ENCODE measurements at places on chromosomes 6 and 20. TPM values are rescaled to one million over a fixed set of nuclear protein-coding genes. Genes with fewer than 3 reads are reported as not detected.

Gene ZNF217
- total RNA-seq, result 20.7 TPM

Gene UBE2J1
- 27.2 TPM for total RNA-seq

DNA sequence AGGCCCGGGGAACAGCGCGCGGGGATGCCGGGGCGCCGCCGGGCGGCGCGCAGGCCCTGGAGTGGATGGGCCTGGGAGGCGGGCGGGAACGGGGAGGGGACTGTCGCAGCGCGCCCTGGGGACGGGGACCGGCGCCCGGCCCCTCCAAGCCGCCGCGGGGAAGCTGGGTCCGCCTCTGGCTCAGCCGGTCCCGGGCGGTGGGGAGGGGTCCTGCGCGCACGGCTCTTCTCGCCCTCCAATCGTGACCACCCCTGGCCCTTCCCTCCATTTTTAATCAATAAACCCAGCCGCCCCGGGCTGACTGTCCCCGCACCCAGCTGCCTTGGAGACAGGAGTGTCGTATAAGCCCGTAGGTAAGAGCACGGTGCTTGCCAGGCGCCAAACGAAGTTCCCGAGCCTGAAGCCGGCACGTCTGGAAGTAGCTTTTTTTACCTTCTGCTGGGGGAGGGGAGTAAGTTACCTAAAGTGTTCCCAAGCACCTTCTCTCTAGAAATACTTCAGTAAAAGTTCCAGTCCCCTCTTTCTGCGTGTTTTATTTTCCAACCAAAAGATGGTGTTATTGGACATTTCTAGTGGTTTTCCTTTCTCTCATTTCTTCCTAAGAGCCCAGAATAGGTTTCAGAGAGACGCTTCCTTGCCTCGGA, 780 bp upstream of the TAF4 start:
- DNase-seq, result no peak

GRCh38 chr6:134510920-134511319, 193.0 kb upstream of the SGK1 start:
- no peak for DNase-seq

DNA sequence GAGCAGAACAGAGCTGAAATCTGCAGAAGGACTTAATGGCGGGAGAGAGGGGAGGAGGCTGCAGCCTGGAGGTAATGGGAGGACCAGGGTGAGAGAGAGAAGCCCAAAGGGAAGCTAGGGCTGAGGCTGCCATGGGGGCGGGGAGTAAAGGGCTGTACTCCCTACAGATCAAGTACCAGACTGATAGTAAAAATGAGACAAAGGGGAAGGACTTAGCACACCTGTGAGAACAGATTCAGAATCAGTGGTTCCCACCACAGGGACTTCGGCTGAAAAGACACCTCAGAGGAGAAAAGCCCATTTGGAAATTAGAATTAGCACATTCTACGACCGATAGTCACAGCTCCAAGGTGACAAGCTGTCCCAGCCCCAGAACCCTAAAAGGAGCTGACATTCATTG, 6.4 kb upstream of the TBXT start:
- DNase-seq, result no peak

DNA sequence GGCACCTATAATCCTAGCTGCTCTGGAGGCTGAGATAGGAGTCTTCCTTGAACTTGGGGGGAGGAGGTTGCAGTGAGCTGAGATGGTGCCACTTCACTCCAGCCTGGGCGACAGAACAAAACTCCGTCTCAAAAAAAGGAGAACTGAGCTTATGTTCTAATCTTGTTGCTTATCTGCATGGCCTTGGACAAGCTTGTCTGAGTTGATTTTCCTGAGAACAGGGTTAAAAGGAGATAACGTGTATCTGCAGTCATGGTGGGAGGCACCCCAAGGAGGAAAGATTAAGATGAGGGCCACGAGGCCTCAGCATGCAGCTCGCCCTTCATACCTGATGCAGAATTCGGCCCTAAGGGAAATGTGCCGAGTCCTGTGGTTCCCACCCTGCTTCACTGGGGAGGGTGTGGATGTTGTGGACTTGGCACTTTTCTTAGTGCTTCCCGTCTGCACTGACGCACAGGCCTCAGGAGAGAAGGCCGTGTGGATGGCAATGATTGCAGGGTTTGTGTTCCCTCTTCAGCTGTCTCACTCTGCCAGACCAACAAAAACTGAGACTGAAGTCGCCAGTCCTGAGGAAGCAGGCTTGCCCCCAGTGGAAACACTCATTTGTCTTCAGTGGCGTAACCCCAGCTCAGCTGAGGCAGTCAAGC, 56.3 kb downstream of the EZR start:
- DNase-seq, result no peak

DNA sequence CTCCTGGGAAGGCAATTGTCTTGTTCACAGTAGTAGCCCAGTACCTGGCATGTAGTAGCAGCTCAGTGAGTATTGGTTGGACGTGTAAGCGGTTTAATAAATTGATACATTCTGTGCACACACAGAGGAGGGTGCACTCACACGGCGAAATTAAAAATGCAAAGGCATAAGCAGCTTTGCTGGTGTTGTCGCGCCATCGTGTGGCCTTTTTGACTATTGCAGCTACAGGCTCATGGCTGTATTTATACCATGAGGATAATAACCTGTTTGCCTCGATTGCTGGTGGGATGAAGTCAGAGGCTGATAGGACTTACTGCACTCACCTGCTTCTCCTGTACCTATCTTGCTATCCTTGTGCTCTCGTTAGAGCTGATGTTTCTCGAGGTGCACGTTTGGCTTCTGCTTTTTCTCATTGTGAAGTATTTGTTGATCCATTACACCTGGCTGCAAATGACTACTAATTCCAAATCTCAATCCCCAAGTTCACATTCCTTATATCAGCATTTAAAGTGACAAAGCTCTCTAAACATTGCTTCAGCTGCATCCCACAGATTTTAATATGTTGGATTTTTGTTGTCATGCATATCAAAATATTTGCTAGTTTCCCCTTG, 61.5 kb downstream of the TBXT start:
- no peak for DNase-seq

DNA sequence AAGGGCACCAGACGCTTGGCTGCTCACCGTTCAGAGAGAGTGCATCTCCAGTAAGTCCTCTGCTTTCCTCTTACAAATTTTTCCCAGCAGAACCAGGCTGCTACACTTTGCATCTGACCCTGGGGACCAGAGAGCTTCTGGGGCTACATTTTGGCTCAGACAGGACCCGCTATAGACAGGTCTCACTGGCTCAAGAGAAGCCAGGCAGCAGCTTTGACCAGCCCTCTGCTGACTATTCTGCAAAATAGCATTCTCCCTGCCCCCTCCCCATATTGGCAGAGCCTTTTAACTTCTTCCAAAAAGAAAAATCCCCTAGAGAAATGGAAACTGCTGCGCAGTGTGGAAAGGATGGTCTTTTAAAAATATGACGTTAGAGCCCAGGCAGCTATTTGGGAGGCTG, 37.2 kb downstream of the CPXM1 start:
- DNase-seq, result no peak

- DNase-seq, result no peak
Measured at GRCh38 chr20:8433291-8433690, 301.2 kb downstream of the PLCB1 start.

- DNase-seq, result no peak
Measured at GRCh38 chr6:45625191-45625664, 247.5 kb upstream of the SUPT3H start.

- no peak for DNase-seq
Measured at GRCh38 chr20:21681922-21682318, 23.5 kb upstream of the PAX1 start.

DNA sequence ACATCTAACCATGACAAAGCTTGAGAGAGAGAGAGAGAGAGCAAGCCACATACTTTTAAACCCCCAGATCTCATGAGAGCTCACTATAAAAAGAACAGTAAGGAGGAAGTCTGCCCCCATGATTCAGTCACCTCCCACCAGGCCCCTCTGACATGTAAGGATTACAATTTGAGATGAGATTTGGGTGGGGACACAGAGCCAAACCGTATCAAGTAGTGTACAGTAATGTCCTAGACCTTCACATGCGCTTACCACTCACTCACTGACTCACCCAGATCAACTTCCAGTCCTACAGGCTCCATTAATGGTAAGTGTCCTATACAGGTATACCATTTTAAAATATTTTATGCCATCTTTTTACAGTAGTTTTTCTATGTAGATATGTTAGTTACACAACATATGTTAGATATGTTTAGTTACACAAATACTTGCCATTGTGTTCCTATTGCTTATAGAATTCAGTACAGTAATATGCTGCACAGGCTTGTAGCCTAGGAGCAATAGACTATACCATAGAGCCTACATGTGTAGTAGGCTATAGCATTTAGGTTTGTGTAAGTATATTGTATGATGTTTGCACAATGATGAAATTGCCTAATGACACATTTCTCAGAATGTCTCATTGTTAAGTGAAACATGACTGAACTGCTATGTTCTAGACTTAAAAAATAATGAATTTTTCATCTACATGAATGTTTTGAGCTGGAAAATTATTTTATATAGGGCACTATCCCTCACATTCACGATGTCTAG, 11.7 kb downstream of the TSPYL1 start:
- no peak for DNase-seq

DNA sequence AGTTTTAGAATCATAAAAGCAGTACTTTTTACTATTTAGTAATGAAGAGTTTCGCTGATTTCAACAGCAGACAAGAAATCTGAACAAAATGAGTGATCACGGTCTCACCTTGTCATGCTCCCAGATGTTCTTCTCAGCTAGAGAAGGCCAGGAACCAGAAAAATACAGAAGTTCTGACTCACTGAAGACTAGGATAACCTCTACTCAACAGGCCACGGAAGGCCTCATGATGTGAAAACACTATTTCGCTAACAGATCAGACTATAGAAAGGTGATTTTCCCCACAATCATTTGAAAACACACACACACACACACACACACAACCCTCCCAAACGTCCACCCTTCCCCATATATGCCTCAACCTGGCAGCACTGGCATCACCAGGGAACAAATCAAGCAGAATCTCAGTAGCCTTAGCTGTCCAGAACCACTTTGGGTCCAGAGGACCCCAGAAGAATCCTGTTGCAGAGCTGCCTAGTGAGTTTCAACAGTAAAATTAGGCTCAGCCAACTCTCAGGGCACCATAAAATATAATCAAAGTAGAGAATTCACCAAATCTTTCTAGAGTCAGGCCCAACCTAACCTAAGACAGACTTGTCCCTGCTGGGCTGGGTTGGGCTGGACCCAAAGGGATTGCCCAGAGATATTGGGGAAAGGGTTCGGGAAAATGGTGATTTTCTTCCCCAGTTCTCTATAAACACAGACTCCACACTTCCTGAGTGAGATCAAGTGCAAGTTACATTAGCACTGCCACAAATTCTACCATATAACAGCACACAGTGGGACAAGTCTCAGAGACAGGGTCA, 7.9 kb downstream of the EXOC2 start:
- DNase-seq, result no peak

DNA sequence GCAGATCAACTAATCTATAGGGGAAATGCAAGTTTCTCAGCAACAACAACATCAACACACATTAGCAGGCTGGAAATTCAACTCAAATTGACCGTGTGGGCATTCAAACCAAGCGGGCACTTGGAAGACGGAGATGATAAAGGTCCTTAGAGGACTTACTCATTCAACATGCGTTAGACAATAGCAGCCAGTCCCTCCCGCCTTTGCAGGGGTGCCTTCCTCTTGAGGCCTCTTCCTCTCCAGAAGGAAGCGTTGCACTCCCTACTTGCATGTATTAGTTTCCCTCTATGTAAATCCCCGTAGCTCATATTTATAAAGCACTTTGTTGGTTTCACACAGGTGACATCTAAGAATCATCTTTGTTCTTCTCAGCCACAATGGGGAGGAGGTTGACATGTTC, 300.8 kb upstream of the STXBP5 start:
- no peak for DNase-seq

- DNase-seq, result no peak
Measured at GRCh38 chr6:166005944-166006899, 161.4 kb downstream of the TBXT start.

DNA sequence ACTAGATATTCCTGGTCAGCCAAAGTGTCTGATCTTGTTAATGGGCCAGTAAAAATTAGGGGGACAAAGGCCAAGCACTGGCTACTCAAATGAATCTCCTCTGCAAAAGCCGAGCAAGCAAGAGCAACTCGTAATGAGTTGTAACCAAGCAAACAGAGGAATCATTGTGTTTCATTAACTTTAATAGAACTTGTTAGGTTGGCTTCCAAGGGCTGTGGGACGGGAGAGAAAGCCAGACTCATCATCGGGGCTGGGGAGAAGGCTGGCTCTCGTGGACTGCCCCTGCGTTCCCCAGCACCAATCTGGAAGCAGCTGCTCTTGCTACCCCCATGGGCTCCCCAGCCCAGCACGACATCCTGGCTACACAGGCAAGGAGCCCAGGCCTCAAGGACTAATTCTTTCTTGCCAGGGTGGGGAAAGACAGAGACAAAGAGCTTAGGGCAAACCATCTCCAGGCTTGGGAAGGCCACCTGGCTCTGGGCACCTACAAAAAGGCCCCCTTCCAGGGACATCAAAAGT, 10.5 kb upstream of the SCUBE3 start:
- no peak for DNase-seq

DNA sequence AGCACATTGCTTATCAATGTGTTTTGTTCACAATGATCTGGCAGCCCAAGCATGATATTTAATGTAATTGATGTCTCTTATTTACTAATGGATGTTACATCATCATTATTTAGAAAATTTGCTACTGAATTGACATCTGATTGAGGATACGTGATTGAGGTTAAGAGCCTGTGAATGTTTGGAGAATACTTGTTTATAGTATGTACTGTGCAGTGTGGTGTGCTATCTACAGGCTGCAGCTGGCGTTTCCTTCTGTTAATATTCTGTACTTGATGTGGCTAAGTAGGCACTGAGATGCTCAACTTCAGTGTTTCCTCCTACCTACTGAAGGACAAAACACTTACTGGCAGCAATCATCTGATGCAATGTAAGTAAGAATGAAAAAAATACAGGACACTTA, 709.6 kb upstream of the FLRT3 start:
- DNase-seq, result no peak

GRCh38 chr6:159915397-159915796, 24.6 kb downstream of the MAS1 start:
- DNase-seq, result no peak

GRCh38 chr20:33808388-33808787, 2.8 kb upstream of the CHMP4B start:
- DNase-seq, result no peak

GRCh38 chr6:99821164-99821563, 172.9 kb downstream of the MCHR2 start:
- DNase-seq, result no peak

DNA sequence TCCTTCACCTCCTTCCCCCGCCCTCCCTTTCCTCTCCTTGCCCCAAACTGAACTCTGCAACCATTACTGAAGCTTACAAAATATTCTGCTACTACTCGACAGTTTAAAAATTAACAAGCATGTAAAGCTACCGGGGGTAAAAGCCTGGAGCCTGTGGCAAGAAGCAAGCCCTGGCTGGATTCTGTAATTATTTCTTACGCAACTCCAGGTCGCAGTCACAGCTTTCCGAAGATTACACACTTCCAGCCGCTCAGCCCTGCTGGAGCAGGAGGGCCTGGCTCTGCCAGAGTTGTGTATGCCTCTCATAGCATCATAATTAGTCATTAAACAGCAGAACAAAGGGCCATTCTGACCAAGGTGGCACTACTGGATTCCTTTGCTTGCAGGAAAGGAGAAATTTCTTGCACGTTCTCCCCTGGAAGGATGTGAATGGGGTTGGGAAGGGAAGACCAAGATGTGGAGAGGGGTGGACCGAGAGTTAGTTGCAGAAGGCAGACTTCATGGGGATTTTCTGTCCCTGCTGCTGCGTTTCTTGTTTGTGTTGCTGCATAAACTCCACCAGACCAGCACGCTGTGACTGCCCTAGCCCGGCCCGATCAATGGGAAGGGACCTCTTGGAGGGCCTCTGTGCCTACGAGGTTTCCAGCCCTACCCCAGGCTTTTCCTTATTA, 23.6 kb downstream of the FOXQ1 start:
- no peak for DNase-seq

- DNase-seq, result no peak
Measured at GRCh38 chr20:20699144-20699543, 13.3 kb downstream of the RALGAPA2 start.
